Spinal cord (tissue), 10 donors: ENCODE measurements at places on chromosomes 6 and 20.

DNA sequence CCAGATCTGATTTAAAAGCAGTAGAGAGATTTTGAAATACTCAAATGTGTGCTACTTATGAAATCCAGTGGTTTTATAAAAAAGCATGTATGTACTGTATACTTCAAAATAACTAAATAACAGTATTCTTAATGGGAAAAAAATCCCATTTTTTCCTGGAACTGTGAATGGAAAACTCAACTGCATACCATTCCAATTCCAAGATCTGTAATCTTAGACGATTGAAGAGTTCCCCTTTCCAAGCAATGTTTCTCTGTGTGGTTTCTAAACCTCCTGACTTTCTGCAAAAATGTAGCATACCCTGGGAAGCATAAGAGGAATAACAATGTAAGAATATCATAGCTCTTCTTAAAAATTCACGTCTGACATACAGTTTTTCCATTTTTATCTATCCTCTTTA, 40.3 kb upstream of the HIVEP2 start:
- DNase-seq, result no peak

GRCh38 chr20:56005389-56005715, at the start of gene CBLN4:
Gene CBLN4 (minus strand): TSS chr20:56005519. CDS start chr20:56004171, 1,348 bp downstream.
- DNase-seq, result peak; percentile 53

DNA sequence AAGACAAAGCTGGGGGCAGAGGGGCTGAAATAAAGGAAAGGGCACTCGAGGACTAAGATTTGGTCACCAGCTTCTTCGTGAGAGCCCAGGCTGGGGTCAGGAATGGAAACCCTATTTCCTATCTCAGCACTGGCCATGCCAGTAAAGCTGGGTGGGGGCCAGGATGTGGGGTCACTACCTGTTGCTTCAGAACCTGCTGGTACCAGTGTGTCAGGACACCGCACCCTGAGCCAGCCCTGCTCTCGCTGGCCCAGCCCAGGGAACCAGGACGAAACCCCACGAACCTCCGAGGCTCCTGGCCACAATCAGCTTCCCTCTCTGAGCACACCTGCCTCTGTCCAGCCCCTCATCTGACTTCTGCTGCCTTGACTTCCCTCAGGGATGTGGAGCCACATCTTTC, 2.1 kb downstream of the CDSN start:
- DNase-seq, result no peak

DNA sequence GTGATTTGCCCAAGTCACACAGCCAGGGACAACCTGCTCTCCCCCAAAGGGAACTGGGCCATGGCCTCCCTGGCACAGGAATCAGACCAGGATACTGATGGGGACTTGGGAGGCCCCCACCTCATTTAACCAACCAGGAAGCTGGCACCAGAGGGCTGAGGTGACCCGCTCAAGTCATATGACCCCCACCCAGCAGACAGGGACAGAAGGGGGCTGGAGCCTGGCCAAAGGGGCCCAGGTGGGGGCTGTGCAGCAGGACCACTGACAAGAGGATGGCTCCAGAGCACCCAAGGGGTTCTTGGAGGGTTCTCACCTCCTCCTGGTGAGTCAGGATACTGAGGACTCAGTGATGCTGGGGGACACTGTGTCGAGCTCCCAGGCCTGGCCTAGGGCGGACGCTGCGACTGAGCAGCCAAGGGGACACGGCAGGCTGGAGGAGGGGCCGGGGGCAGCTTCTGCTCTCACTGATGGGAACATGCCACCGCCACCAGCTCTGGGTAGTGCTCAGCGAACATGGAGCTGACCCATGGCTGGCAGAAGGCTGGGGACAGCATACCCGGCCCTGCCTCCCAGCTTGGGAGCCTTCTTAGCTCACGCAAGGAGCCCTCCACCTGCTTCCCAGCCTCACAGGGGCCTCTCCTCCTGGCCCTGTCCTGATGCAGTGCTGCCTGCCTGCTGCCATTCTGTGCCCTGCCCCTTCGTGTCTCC, 1.2 kb downstream of the CST7 start:
- no peak for DNase-seq

DNA sequence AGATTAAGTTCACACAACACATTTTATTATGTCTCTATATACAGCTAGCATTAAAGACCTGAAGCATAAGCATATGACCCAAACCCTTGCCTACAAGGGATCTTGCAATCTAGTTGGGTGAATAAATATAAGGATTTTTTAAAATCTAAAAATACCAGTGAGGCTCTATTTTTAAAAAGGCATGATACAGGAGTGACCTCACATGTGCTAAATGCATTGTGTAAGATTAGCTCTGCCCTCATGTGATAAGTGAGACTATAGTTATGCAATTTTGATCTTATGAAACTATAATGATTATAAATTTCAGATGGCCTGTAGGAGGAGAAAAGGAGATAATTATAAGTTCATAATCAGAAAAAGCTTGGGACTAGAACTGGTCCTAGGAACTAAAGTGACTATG, 451.0 kb upstream of the MAN1A1 start:
- no peak for DNase-seq

DNA sequence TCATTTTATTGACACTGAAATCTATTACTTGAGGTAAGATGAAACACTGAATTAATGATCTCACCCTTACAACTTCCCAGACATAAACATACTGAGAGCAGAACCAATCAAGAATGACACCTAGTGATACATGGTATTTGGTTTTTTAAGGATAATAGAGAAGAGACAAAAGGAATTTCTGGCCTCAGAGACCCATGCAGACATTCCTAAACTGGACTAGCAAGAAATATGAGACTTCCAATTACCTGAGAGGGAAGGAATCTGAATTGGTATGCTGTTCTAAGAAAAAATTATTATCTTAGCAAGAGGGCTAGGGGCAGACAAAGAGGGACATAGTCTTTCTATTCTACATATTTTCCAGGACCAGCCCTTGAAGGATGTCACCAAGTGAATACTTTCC, 141.1 kb downstream of the BMP5 start:
- no peak for DNase-seq

DNA sequence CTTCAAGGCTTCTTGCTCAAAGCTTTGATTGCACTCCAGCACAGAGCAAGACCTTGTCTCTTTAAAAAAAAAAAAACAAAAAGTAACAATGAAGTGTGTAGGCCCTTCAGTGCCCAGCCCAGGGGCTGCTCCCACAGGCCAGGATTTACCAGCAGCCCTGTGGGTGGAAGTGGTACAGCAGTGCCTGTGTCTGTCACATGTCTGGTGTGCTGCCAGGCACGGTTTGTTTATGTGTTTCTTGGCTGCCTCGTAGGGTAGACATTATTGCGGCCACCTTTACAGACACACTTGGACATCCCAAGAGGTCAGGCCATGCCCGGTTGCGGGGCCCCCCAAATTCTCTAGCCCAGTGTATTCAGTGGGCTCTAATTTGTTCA, 12.7 kb downstream of the DYNLRB1 start:
- no peak for DNase-seq

DNA sequence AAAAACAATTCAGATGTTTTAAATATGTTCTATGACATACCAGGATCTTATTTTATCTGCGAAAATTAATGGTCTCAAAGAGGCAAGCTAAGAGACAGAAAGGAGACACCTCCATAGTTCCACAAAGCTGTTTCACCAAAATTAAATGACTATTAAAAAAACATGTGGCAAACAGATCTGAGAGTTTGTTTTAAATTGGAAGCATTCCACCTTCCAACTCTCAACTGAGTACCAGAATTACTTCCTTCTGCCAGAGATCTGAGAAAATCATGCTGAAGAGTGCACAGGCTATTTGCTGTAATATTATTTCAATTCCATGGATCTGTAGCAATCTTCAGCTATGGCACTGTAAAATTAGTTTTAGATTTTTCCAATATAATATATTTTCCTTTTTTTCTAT, 669.5 kb upstream of the MARCKS start:
- DNase-seq, result no peak

DNA sequence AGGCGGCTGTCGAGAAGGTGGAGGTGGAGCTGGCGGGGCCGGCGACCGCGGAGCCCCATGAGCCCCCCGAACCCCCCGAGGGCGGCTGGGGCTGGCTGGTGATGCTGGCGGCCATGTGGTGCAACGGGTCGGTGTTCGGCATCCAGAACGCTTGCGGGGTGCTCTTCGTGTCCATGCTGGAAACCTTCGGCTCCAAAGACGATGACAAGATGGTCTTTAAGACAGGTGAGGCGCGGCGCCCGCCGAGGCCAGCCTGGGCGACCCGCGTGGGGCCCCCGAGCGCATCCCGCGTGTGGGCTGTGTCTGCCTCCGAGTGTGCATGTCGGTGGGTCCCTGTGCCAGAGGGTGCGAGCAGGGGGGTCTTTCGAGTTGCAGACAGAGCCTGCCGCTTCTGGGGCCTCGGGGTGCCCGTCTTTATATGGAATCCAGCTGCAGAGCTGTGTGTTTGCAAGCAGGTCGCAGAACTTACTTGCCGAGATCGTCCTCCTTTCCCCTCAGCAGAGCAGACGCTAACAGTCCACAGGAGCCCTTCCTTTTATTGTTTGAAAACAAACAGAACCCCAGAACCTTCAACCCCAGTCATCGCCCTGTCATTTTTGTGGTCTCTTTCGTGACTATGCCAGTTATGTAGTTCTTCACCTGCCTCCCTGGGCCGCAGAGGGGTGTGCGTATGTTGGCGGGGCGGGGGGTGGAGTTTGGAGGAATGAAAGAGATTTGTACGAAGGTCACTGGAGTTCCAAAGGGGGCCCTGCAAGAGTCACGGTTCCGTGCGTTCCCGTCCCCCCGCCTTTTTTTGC, 766 bp downstream of the SLC16A10 start:
- DNase-seq, result no peak

DNA sequence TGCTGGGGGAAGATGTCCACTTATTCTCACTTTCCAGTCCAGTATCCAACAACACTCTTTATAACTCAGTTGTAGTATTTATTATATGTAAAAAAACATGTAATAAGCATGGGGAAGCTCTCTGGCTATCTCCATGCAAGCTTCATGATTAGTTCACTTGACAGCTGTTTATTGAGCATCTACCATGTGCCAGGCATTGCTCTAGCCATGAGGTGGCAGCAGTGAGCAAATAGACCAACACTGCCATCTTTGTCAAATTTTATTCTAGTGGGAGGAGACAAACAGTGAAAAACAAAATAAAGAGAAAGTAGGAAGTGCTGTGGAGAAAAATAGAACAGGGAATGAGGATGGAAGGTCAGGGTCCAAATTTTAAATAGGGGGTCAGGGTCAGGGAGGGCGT, 131.8 kb downstream of the CFAP61 start:
- DNase-seq, result no peak

DNA sequence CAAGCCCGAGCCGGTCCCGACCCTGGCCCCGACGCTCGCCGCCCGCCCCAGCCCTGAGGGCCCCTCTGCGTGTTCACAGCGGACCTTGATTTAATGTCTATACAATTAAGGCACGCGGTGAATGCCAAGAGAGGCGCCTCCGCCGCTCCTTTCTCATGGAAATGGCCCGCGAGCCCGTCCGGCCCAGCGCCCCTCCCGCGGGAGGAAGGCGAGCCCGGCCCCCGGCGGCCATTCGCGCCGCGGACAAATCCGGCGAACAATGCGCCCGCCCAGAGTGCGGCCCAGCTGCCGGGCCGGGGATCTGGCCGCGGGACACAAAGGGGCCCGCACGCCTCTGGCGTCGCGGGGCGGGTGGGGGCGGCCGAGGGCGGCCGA, 37.5 kb downstream of the YTHDF1 start:
- no peak for DNase-seq

- no peak for DNase-seq
Observed at GRCh38 chr6:89612121-89612520, 26.4 kb downstream of the LYRM2 start.

- DNase-seq, result no peak
Observed at GRCh38 chr6:149901444-149902140, 3.7 kb upstream of the RAET1E start.

GRCh38 chr6:114075300-114075699, 104.4 kb upstream of the HDAC2 start:
- no peak for DNase-seq

DNA sequence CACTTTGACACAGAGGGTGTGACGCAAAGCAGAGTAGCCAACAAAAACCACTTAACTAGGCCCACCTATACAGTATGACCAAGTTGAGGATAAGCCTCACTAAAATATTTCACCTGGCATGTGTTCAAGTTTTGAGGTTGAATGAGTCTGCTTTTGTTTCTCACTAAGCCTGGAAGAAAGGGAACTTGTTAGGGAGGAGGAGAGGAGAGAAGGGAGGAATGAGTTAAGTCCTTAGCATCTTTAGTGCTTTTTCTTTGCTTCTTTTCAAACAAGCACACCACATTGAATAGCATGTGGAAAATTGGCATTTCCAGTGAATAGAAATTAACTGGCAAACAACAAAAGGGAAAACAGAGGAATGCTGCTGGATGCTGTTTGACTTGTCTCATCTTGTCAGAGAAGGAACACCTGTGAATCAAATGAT, 461.9 kb downstream of the GJA1 start:
- DNase-seq, result peak; percentile 43

DNA sequence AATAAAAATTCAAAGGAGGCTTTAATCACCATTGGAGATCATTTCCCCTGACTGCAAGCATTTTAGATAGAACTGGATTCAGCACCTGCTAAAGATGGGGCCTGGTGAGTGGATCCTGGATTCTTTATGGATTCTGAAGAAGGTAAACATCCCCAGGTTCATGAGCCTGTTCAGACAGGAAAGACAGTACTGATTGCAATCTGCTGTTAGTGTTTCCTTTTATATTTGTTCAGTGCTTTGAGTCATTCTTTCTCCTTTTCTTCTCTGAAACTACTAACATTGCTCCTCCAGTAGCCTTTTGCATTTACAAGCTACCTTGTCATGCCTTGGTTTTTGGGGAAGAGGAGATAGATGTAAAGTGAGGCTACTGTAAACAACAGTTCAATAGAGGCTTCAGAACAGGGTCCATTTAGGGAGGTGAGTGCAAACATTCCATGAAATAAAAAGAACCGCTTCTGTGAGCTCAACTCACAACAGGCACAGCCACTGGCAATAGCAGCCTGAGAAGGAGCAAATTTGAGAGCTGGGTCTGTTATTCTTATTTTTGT, 66.4 kb upstream of the PRL start:
- DNase-seq, result no peak

DNA sequence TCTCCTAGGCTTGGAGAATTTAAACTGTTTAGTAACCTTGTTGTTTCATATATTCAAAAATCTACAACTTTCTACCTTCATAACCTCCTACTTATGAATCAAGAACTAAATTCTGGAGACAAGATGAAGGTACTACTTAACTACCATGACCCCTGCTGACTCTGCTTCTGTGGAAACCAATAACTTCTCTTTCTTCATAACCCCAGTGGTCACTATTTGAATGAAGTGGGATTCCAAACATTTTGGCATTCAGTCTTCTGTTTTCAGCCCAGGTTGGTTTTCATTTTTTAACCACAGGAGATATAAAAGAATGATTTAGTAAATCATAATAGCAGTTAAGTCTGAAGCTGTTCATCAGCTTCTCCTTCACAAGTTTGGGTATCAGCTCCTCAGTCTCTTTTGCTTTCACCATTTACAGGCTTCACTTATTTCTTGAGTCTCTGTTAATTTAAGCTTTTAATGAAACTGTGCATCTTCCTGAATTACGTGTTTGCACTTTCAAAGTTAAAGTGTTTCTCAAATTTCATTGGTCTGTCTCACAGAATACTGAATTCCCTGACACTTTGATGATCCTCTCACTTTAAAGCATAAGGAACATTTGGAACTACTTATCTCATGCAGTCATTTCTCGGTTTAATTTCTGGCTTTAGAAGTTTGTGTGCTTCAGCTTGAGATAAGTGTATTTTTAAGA, 9.5 kb downstream of the SENP6 start:
- DNase-seq, result no peak
